ENCODE measurements at places on chromosomes 13 and 19. TPM values are rescaled to one million over a fixed set of nuclear protein-coding genes. Genes with fewer than 3 reads are reported as not detected.

GRCh38 chr13:31540281-31540680, 199.0 kb upstream of the RXFP2 start:
- peak; percentile 22 for DNase-seq

DNA sequence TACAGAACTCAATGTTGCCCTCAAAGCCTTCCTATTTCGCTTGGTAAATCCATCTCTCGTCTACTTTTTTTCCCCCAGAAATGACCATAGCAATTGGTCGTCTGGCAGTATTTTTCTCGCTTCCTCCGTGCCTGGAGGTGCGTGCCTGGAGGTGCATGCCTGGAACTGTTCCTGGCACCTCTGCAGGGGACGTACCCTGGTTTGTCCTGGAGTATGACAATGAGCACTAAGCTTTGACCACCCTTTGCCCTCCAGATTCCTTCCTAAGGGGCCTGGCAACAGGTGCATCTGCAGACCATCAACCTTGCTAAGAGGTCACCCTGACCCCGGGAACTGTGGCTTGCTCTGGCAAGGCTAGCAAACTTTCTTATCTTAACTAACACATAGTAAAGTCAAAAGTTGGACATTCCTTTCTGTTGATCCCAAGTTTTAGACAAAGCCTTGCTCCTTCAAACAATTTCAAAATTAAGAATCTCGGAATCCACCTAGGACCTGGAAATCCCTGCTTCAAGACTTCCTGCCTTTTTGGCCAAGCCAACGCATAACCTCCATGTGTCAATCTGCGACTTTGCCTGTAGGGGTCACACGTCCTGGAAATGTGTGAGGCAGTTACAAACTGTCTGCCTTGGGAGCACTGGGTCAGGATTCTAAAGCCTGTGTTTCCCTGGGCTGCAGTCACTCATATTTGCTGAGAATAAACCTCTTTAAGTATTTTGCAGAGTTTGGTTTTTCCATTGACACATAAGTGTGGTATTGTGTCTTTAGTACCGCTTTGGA, 28.8 kb upstream of the TUBGCP3 start:
- DNase-seq: peak; percentile 67

DNA sequence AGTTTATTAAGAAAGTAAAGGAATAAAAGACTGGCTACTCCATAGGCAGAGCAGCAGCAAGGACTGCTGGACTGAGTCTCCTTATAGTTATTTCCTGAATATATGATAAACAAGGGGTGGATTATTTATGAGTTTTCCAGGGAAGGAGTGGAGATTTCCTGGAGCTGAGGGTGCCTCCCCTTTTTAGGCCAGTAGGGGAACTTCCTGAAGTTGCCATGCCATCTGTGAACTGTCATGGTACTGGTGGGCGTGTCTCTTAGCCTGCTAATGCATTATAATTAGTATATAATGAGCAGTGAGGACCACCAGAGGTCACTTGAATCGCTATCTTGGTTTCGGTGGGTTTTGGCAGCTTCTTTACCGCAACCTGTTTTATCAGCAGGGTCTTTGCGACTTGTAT, 13.5 kb downstream of the ZSCAN5A start:
- peak; percentile 20 for DNase-seq

DNA sequence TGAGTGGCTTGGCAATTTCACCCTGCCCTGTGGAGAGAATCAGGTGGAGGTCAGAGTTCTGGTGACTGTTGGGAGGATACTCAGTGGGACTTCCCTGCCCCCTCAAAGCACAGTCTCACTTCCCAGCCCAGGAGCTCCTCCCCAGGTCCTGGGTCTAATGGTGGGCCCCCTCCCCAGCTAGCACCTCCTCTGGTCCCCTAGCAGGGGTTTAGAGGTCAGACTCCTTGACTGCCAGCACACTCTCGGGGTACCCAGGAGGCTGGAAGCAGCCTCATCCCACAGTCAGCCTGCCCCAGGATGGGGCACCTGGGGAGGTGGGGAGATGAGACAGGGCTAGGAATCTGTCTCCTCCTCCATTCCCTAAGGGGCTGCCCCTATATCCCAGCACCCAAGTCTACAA, 65.2 kb downstream of the COLGALT1 start:
- DNase-seq: no peak

Gene ATP8A2
- total RNA-seq: not detected

Gene GJB6
- not detected for total RNA-seq

Gene GAPDHS
- not detected for total RNA-seq

Measured in GM23248 (cell line).